A549 treated with dexamethasone at 1 μM for 4 hours (cell line): ENCODE measurements at places on chromosomes 4 and X. TPM values are rescaled to one million over a fixed set of nuclear protein-coding genes. Genes with fewer than 3 reads are reported as not detected.

DIPK2B gene
- not detected in 5 replicates for total RNA-seq

TMEM271 gene
- not detected in 5 replicates for total RNA-seq

EMCN gene
- total RNA-seq = not detected in 5 replicates

WWC2 gene
- total RNA-seq = 13.0 to 21.2 TPM (median 18.9 TPM) in 5 replicates
